Left ventricle myocardium inferior (tissue), 1 donor: ENCODE measurements at places on chromosomes 5 and 9. TPM values are rescaled to one million over a fixed set of nuclear protein-coding genes. Genes with fewer than 3 reads are reported as not detected.
A peak's percentile ranks its signal among the peaks of the same experiment; 100 is the strongest.

DNA sequence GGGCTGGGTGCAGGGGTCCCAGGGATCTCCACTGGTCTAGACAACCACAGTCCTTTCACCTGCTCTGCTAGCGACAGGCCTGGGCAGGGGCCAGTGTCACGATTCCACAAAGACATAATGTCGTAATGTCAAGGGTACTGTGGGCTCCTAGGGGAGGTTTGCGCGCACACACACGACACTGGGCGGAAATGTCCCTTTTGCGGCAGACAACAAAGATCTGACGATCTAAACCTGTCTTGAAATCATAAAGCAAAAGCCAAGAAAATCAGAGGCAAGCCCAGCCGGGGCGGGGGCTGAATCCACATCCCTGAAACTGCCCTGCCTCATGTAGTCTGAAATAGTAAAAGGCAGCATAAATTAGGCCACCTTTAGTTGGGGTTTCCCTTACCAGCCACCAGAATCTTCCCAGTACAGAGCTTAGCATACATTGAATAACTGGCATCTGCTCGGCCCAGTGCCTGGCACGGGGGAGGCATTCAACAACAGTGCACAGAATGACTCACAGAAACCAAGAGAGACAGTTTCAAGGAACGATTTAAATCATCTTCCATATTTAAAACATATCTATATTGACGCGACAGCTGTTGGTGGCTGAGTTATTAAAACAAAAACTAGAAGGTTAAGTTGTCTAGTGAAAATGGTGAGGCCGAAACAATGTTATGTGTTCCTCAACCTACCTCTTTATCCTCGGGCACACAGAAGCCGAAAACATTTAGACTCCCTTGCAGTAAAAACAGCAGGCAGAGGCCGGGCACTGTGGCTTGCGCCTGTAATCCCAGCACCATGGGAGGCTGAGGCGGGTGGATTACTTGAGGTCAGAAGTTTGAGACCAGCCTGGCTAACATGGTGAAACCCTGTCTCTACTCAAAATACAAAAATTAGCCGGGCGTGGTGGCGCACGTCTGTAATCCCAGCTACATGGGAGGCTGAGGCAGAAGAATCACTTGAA lies 151.0 kb downstream of the MYO10 start:
- peaks cover 5% of the 10 kb centered on the region for H3K4me1 ChIP-seq
- peaks cover 6% of the 10 kb centered on the region for H3K36me3 ChIP-seq
- H3K4me3 ChIP-seq, result no peak overlapping the region
- H3K27ac ChIP-seq, result no peak overlapping the region
- H3K27me3 ChIP-seq, result no peaks in the 10 kb centered on the region

SPATA6L gene
- total RNA-seq, result 0.96 TPM

C5orf24 gene
- total RNA-seq, result 24.9 TPM

GRCh38 chr5:72041654-72042053 lies 65.6 kb upstream of the MAP1B start:
- H3K4me1 ChIP-seq, result no peaks in the 10 kb centered on the region
- peak overlapping the region; percentile 73 for H3K27ac ChIP-seq
- no peak for DNase-seq
- no peaks in the 10 kb centered on the region for H3K36me3 ChIP-seq
- peaks cover 6% of the 10 kb centered on the region for H3K27me3 ChIP-seq

DNA sequence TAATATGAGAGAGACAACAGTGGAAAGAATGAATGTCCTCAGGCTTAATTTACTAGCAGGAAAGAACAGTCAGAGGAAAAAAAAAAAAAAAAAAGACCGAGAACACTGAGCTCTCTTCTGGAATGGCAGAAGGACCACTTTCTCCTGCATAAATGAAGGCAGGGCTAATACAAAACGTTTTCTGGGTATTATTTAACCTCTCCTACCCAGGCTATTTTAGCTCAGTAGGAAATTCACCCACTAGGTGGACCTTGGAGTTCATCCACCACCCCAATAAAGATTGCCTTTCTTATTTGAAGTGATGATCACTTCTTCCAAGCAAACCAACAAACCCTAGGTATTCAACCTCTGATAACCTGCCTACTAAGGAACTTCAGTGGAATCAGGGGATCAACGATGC lies 3.7 kb downstream of the GLIS3 start:
- H3K36me3 ChIP-seq, result no peaks in the 10 kb centered on the region
- peaks cover 7% of the 10 kb centered on the region for H3K27me3 ChIP-seq
- DNase-seq, result no peak
- peak overlapping the region; percentile 85 for H3K27ac ChIP-seq
- H3K4me1 ChIP-seq, result peaks cover 31% of the 10 kb centered on the region

RANBP3L gene
- 0.47 TPM for total RNA-seq

GRCh38 chr9:1208157-1208556 lies 158.0 kb downstream of the DMRT2 start:
- H3K27me3 ChIP-seq, result no peaks in the 10 kb centered on the region
- H3K27ac ChIP-seq, result no peak overlapping the region
- H3K4me1 ChIP-seq, result no peaks in the 10 kb centered on the region
- H3K36me3 ChIP-seq, result no peaks in the 10 kb centered on the region
- H3K4me3 ChIP-seq, result no peak overlapping the region

GRCh38 chr5:146273109-146273508 lies 65.5 kb upstream of the POU4F3 start:
- no peak for DNase-seq
- H3K4me1 ChIP-seq, result no peaks in the 10 kb centered on the region
- H3K27me3 ChIP-seq, result no peaks in the 10 kb centered on the region
- H3K4me3 ChIP-seq, result no peak overlapping the region

DNA sequence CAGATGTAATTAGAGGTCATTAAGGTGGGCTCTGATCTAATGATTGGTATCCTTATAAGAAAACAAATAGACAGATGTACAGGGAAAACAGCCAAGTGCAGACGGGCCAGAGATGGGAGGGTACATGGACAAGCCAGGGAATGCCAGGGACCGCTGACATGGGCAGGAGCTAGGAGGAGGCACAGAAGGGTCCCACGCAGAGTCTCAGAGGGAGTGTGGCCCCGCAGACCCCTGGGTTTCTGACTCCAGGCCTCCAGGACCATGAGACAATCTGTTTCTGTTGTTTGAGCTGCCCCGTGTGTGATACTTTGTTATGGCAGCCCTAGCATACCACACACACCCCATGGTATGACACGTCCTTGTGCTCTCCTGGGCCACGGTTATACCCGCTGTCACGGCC lies 29.1 kb downstream of the GADD45G start:
- H3K27me3 ChIP-seq, result no peaks in the 10 kb centered on the region
- H3K4me3 ChIP-seq, result no peak overlapping the region
- DNase-seq, result no peak
- H3K36me3 ChIP-seq, result no peaks in the 10 kb centered on the region
- H3K27ac ChIP-seq, result no peak overlapping the region

GRCh38 chr9:131449276-131449675 lies 53.4 kb upstream of the POMT1 start:
- DNase-seq, result no peak
- H3K27me3 ChIP-seq, result no peaks in the 10 kb centered on the region
- no peak overlapping the region for H3K4me3 ChIP-seq
- peaks cover 87% of the 10 kb centered on the region for H3K36me3 ChIP-seq
- H3K27ac ChIP-seq, result no peak overlapping the region
- peaks cover 4% of the 10 kb centered on the region for H3K4me1 ChIP-seq

DNA sequence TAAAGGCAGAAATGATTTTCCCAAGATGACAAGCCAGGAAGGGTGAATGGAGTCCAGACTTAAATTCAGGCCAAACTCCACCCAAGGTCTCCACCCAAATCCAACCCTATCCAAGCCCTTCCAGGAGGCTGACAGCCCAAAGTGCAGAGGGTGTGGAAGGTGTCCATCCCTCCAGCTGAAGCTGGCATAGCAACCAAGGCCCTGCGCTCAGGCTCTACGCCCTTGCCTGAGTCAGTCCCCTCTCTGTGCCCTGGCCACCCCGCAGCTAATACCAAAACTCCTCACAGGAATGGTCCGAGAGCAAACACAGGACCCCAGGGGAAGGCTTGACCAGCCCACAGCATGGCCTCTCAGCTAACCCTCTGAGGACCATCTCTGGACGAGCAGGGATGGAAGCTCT lies 2.1 kb downstream of the SEPTIN8 start:
- DNase-seq, result no peak
- peaks cover 80% of the 10 kb centered on the region for H3K4me1 ChIP-seq
- H3K27ac ChIP-seq, result peak overlapping the region; percentile 90
- peak overlapping the region; percentile 95 for H3K4me3 ChIP-seq
- H3K27me3 ChIP-seq, result no peaks in the 10 kb centered on the region

GRCh38 chr5:79686799-79687198 lies 2.8 kb upstream of the CMYA5 start:
- H3K36me3 ChIP-seq, result peaks cover 44% of the 10 kb centered on the region
- no peak overlapping the region for H3K4me3 ChIP-seq
- H3K27me3 ChIP-seq, result no peaks in the 10 kb centered on the region

C9 gene
- total RNA-seq, result not detected

DNA sequence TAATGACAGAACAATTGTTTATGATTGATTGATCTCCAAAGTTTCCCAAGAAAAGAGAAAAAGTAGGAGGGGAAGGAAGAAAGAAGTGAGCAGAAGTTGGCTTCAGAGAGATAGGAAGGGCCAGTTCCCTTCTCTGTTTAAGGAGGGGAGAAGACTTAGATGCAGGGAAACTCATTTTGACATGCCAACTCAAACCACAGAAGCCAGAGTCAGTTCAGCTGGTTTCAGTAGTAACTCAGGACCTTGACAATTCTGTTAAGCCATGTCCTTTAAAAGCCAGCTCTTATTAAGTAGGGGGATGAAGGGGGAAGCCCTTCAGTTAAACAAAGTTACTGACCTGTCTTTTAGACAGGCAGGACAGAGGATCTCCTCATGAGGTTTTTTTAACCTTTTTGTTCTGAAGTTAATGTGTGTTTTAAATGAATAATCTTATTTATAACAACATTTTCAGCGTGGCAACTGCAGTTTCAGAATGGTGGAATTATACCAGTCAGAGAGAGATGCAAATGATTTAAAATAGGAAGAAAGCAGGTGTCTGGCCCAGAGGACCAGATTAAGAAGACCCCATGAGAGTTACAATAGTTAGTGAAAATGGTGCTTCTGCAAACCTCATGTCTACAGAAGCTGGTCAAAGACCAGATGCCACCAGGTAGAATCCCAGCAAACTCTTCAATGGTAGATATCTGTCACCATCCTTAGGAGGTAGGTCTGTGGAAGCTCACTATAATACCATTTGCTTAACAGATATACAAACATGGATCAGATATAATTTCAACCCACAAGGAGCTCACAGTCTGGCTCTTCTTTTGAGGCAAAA lies 29.3 kb upstream of the ABL1 start:
- no peak for DNase-seq
- H3K27me3 ChIP-seq, result no peaks in the 10 kb centered on the region
- no peak overlapping the region for H3K27ac ChIP-seq
- no peaks in the 10 kb centered on the region for H3K36me3 ChIP-seq

LRRC70 gene
- total RNA-seq, result 0.77 TPM

DNA sequence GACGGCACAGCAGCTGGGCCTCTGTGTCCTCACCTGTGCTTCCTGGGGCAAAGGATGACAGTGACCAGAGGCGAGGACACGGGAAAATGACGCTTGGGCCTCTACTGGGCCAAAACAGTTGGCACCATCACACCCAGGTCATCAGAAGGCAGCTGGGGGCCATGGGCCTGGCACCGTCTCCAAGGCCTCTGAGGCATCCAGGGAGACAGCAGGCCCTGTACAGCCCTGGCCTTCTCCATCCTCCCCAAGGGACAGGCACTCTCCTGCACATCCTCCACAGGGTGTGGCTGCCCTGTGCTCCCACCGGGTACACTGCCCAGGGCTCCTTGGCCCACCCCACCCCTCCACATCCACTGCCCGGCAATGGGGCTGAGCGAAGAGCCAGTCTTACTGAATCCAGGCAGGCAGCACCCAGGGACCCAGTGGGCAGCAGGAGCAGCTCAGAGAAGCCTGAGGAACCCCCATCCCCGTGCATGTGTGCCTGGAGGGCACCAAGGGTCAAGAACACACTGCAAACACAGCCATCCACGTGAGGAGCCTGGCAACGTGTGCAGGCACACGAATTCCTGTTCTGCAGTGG lies 4.0 kb downstream of the LPCAT1 start:
- no peaks in the 10 kb centered on the region for H3K27me3 ChIP-seq
- no peak overlapping the region for H3K4me3 ChIP-seq
- no peak for DNase-seq
- peaks cover 26% of the 10 kb centered on the region for H3K4me1 ChIP-seq
- H3K27ac ChIP-seq, result no peak overlapping the region

DNA sequence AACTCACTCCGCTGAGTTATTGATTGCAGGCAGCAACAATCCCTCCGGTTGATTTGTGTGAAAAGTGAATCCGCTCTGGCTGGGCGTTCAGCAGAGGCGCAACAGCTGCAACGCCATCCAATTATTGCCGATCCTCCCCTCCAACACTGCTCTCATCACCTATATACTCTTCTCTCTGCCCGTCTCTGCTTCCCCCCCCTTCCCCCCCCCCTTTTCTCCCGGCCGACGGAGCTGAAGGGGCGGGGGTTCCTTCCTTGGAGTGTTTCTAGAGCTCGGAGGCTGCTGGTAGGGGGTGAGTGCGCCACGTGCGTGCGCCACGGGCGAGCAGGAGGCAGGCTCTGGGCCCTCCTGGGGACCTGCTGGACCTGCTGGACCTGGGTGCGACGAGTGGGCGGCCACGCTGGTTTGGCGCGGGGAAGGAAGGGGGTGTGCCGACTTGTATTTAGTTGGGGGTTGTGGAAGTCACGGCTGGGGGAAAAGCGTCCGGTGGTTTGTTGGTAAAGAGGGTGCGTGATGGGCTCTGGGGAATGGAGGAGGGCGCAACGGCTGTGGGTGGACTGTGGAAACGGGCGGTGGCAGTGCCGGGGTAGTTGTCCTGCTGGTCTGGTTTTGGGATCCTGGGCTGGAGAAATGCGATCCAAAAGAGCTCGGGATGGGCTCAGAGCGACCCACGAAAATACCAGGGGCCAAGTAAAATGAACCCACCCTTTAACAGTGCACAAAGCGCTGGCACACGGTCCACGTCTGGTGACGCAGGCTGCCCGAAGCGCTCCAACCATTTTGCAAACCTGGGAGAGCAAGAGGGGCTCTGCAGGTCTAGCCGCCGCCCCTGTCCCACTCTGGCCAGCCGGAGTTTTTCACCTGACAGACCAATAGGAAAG lies 6.4 kb upstream of the MEF2C start:
- H3K27me3 ChIP-seq, result no peaks in the 10 kb centered on the region
- H3K36me3 ChIP-seq, result no peaks in the 10 kb centered on the region
